ENCODE measurements at places on chromosomes 3 and 15. TPM values are rescaled to one million over a fixed set of nuclear protein-coding genes. Genes with fewer than 3 reads are reported as not detected.

DNA sequence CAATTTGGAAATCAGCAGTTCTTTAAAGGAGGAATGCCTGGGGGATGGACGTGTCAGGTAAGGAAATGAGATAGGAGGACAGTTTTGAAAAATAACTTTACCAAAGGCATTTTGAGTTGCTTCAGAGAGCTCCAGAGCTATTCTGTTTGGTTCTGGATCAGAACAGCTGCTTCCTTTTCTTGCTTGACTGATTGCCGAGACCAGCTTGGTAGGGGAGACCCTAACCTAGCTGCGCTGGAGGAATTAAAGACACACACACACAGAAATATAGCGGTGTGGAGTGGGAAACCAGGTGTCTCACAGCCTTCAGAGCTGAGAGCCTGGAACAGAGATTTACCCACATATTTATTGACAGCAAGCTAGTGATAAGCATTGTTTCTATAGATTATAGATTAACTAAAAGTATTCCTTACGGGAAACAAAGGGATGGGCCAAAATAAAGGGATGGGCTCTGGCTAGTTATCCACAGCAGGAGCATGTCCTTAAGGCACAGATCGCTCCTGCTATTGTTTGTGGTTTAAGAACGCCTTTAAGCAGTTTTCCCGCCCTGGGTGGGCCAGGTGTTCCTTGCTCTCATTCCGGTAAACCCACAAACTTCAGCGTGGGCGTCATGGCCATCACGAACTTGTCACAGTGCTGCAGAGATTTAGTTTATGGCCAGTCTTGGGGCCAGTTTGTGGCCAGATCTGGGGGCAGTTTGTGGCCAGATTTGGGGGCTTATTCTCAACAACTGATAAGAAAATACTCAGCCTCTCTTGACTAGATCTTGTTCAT lies 556.0 kb downstream of the ROBO1 start:
- no peak for DNase-seq

The MESP2 gene
- 0.27 TPM for total RNA-seq

GRCh38 chr3:134018850-134019249 lies 10.9 kb downstream of the SLCO2A1 start:
- no peak for DNase-seq

DNA sequence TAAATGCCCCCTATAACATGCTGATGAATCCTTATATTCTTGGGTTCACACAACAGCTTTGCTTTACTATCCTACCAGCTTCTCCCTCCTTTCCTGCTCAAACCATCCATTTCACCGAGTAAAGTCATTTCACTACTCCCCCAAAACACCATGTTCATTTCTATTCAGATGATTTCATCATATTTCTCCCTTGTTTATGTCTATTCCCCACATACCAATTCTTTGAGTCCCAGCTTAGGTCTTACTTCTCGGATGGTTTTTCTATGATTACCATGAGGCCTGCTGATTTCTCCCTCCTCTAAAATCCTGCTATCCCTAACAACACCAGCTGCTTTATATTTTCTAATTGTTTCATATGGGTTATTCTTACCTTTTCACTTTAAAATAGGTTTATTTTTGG lies 231.4 kb downstream of the TIGIT start:
- DNase-seq = no peak

The P2RY13 gene
- total RNA-seq = 0.96 TPM

GRCh38 chr3:184489268-184489841 lies 72.2 kb upstream of the EPHB3 start:
- no peak for DNase-seq

DNA sequence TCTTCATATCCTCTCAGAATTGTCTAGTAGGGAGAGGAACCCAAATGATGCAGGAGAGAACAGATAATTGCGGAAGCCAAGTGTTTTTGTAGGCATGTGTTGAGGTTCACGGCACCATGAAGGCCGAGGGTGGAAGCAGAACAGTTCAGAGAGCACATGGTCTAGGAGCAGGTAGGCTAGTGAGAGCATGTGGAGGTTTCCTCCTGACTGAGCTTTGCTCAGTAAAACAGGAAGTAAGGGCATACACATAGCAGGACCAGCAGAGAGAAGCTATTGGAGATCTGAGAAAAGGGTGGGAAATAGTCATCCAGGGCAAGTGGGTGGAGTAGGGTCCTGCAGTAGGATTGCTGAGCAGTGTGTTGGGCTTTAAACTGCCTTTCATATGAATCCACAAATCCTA lies 491.1 kb downstream of the FHIT start:
- DNase-seq = no peak

DNA sequence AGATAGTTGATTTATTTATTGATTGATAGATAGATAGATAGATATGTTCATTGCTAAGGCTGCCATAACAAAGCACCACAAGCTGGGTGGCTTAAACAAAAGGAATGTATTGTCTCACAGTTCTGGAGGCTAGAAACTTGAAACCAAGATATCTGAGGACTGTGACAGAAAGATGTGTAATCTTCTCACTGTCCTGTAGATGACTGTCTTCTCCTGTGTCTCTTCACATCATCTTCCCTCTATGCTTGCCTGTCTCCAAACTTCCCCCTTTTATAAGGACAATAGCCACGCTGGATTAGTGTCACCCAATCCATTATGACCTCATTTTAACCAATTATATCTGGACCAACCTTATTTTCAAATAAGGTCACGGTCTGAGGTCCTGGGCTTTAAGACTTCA lies 40.9 kb downstream of the GNB4 start:
- DNase-seq = no peak

The PRKCI gene
- 10.9 TPM for total RNA-seq

The CDC25A gene
- total RNA-seq = 0.52 TPM

- no peak for DNase-seq
Observed at GRCh38 chr3:151931171-151931570, 57.7 kb downstream of the SUCNR1 start.

The PIGZ gene
- total RNA-seq = 3.7 TPM

DNA sequence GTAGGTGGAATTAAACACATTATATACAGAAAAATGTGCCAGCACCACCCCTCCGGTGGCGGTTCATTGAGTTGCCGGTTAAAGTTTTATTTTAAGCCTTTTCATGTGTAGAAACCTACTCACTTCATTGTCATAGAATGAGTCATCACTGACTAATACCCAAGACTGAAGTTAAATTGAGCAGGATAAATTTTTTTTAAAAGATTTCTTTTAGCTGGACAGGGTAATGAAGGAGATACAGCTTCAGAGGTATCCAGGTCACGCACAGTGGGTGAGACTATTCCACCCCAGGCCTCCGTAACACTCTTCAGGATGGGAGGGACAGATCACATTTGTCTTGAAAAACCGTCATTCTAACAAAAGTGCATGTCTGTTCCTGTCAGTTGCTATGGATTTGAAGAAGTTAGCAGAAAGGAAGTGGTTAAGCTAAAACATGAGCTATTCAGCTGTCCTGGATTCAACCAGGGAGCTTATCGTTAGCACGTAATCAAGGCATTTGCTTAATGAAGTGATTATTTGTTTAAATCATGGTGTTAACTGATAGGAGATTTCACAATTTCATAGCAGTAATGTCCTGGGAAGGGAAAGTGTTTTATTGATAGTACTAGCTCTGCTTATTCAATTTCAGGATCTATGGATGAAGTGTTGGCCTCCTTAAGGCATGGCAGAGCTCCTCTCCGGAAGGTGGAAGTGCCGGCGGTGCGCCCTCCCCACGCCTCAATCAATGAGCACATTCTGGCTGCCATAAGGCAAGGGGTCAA lies 23.4 kb downstream of the WHAMM start:
- no peak for DNase-seq

The SERPINI2 gene
- total RNA-seq = 0.41 TPM

DNA sequence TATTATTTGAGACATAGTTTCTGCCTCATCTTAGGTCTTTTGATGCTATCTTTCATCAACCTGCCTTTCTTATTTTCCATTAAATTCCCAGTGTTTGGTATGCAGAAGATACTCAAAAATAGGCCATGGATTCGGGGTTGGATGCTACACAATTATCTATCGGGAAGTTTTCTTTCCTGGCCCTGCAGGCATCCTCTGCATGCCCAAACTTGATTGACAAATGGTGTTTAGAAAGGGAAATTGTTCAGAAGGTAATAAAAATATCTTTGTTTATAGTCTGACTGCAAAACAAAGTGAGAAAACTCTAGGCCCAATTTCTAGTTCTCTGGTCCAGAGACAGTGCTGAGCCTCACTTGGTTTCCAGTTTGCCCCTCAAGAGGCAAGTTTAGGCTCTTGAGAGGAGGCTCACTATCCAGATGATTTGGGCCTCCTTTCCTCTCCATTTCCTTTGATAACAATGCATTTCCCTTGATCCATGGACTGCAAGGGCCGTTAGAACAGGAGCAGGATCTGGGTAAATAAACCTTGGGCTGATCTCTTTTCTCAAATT lies 157.1 kb upstream of the DPH6 start:
- no peak for DNase-seq

DNA sequence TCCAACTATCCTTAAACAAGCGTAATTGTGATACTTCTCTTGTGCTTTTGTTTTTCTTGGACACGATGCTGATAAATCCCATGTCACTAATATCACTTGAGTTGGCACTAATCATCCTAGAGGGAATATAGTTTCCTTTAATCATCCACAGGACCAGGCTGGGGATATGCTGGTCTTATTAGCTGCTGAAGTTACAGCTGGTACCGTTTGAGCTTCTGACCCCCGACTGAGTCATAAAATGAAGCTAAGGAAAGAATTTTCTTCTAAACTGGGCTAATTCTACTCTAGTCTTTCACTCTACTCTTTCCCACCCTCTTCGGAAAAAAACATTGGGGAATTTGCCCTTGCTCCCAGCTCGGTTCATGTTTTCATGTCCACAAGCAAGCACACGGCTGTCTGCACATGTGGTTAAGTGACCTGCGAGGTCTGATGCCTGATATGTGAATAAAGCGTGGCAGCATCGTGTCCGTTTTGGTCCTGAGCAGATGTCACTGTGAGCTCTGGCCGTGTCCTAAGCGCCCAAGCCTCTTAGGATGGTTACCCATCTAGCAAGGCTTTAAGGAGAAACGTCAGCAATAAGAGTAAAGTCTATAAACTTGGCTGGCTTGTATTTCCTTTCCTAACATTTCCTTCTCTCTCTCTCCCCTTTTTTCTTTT lies 223.7 kb downstream of the ITPR1 start:
- no peak for DNase-seq

- no peak for DNase-seq
Observed at GRCh38 chr15:101523560-101523940, 34.0 kb upstream of the PCSK6 start.

The WDR93 gene
- not detected for total RNA-seq

The DTX3L gene
- 13.6 TPM for total RNA-seq

The ZCWPW2 gene
- total RNA-seq = 2.2 TPM

The ROPN1 gene
- total RNA-seq = not detected

- DNase-seq = no peak
Observed at GRCh38 chr3:106683953-106684620, 693.2 kb upstream of the CCDC54 start.

GRCh38 chr15:69753867-69754266 lies 301.2 kb downstream of the RPLP1 start:
- no peak for DNase-seq

- DNase-seq = no peak
Observed at GRCh38 chr3:40169983-40170382, 139.5 kb upstream of the EIF1B start.

DNA sequence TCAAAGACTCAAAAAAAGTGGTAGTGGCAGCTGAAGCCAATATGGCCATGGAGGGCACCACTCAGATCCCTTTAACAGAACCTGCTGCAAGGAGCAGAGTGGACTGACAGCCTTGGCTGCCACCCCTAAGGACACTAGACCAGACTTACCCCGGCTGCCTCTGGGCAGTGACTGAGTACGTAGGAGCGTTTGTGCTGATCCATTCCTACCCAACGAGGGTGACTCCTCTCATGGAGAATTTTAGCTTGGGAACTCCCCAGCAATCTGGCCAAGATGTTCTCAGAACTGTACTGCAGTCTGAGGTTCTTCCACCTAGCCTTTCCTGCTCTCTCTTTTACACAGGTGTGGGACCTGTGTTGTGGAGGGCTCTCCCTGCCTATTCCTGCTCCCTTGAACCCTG lies 22.1 kb downstream of the CLEC3B start:
- no peak for DNase-seq

DNA sequence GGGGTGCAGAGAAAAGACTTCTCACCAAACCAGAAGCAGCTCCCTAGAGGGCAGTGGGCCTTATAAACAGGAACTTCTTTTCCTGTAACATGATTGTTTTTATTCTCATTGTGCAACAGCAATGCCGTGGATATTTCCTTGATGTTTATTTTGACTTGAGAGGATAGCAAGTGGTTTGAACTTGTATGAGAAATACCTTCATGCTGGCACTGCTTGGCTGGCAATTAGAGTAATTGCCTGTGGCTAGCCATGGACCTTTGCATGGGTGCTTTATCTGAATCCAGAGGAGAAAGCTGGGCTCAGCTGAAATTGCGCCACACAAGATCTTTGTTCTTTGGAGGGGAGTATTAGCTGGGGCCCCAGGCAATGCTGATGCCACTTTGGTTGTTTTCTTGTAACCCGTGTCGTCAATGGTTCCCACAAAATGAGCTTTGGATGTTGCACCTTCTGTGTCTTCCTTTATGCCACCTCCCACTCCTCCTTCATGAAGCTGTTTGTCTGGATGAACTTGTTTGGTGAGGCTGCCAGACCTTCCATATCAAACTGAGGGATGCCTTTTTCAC lies 37.9 kb downstream of the CMTM8 start:
- DNase-seq = no peak

- no peak for DNase-seq
Observed at GRCh38 chr15:75763137-75763611, 50.5 kb upstream of the CSPG4 start.

The GOLGA8G gene
- not detected for total RNA-seq

The CP gene
- total RNA-seq = 6.2 TPM

The DGKG gene
- total RNA-seq = 65.7 TPM

- DNase-seq = no peak
Observed at GRCh38 chr3:157175691-157176507, 16.0 kb upstream of the CCNL1 start.

- DNase-seq = no peak
Observed at GRCh38 chr3:149579838-149580542, 77.8 kb downstream of the WWTR1 start.

- peak; percentile 56 for DNase-seq
Observed at GRCh38 chr3:40290396-40290795, 19.1 kb upstream of the EIF1B start.

GRCh38 chr3:40780291-40780924 lies 255.6 kb downstream of the ZNF621 start:
- peak; percentile 77 for DNase-seq

DNA sequence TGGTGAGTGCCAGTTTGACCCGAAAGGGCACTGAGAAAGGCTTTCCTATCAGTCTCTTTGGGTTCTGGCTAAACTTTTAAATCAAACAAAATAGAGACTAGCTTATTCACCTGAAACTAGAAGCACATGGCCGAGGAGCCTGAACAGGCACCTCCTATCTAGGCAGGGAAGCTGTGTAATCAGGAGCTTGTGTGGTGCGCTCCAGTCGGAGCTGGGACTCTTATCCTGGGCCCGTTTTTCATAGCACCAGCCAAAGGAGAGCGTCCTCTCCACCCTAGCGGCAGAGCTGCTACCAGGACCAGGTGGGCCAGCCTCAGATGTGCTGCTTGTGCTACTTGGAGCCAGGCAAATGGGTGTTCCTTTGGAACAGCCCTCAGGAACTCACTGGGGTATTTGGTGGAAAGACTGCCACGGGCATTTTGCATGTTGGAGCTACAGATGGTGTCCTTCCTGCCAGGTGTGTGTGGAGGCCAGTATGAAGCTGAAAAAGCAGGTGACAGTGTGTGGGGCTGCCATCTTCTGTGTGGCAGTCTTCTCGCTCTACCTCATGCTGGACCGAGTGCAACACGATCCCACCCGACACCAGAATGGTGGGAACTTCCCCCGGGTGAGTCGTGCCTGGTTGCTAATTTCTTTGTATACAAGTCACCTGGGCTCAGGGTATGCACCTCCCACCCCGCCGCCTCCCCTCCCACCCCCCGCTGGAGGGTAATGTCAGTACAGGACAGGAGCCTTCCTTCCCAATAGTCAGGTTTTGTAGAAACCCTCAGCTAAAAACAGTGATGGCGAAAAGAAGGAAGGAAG lies 833 bp downstream of the MAN2A2 start:
- no peak for DNase-seq
